ENCODE measurements at places on chromosomes 3 and 15.
A peak's percentile ranks its signal among the peaks of the same experiment; 100 is the strongest.

DNA sequence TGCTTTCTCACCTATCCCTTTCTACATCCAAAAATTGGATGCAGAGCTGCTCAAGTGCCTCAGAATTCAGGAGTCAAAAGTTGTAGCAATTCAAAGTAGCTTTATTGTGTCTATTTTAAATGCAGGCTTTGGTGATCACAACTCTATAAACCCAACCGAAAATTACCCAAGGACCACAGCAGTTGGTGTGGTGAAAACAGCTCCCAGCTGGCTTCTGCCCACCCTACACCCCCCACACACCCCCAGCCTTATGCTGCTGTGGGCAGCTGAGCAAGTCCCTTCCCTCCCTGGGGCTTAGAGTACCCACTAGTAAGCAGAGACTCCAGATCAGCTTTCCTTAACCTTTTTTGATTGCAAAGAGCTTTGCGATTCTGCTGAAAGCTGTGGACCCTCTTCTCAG, 5.8 kb upstream of the HES1 start:
- no peak for DNase-seq

DNA sequence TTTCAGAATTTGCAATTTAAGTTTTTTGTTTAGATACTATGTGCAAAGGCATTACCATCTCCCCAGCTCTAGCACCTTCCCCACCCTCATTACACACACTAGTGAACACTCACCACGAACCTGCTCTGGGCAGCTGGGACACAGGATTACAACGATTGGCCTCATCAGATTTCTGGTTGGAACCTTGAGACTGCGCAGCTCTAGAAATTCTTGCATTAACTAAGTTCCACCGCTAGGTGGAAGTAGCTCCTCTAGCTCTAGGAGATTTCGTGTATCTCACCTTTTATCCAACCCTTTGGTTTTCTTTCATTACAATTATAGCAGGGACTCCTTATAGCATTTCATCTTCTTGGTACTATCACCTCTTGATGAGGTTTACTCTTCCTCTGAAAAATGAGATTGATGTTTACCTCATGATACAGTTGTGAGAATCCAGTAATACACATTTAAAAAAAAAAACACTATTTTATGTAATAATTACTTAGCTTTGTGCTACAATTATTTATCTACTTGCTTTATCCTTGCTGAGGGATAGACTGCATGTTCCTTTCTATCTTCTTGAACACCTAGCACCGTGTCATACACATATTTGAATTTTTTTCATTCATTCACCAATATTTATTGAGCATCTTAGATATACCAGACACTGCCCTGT, 28.7 kb upstream of the PLOD2 start:
- no peak for DNase-seq

- no peak for DNase-seq
Observed at GRCh38 chr3:42010530-42010929, 48.6 kb upstream of the ULK4 start.

GRCh38 chr15:89490814-89491315, 5.5 kb downstream of the RHCG start:
- no peak for DNase-seq

- DNase-seq, result peak; percentile 47
Observed at GRCh38 chr15:64067564-64068030, 21.3 kb upstream of the DAPK2 start.

Measured in activated CD4-positive, alpha-beta T cell treated with anti-CD3 and anti-CD28 coated beads for 1 hour (primary cell).